ENCODE measurements at places on chromosomes 11 and 22.
A peak's percentile ranks its signal among the peaks of the same experiment; 100 is the strongest.

DNA sequence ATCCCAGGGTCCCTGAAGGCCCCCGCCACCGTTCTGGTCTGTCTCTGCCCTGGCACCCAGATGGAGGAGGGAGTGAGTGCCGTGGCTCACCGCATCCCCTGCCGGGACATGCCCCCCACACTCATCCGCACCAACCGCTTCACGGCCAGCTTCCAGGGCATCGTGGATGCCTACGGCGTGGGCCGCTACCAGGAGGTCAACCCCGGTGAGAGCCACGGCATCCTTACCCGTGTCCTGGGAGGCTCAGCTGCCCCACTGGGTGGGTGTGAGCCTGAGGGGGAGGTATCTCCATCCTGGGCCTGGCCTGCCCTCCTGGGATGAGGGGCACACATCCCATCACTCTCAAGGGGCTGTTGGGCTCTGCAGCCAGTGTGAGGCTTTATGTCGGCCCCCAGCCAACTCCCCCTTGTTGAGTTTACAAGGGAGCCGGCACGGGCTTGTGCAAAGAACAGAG lies 6.1 kb downstream of the TCIRG1 start:
- DNase-seq: no peak

- DNase-seq: no peak
Measured at GRCh38 chr11:95494167-95494566, 263.2 kb upstream of the SESN3 start.

- DNase-seq: peak; percentile 32
Measured at GRCh38 chr11:72471005-72471898, 36.9 kb upstream of the CLPB start.

DNA sequence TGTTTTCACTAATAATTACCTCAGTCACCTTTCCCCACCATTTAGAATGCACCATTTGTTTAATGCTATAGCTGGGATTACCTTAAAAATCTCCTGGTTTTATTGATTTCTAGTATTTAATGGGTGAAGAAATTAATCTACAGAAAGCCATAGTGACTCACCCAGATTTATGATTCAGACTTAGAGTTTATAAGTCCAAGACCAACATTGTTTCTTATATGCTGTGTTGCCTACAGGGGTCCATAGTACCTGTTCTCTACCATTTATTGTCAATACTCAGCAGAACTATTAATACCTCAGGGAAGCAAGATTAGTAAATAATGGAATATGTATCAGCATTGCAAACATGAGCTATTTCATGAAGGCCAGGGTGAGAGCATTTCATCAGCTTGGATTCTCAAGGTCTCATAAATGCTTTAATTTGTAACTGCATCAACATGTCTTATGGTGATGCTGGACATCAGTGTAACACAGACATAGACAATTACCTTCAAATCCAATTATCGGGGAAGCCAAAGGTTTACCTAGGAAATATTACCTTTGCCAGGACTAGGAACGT lies 8.0 kb upstream of the MS4A7 start:
- no peak for DNase-seq

- DNase-seq: no peak
Measured at GRCh38 chr22:38736257-38736570, 19.6 kb downstream of the SUN2 start.
